NCI-H187 treated with DMSO at 0.1 percent for 48 hours (cell line): ENCODE measurements at places on chromosomes 3 and 15.
A peak's percentile ranks its signal among the peaks of the same experiment; 100 is the strongest.

DNA sequence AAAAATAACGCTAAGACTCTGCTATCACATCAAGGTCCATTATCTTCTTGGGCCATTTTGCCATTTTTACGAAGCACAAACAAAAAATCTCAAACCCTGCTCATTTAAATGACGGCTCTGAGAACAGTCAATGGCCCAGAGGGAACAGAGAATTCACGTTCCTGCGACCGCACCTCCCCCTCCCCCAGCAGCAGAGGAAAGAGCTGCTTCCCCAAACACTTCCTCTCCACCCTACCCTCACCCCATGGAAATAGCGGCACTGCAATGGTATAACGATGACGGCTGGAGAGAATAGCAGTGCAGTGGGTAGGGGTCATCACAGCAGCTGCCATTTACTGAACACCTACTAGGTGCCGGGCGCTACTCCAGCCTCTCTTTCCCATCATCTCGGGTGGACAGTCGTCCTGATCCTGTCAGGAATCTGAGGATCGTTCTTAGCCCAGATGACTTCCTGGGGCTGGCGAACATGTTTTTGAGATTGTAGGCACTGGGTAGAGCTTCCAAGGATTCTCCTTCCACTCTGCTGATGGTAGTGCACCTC is 113.3 kb downstream of the IQSEC1 start:
- no peak for DNase-seq

- DNase-seq = no peak
These were observed 46.9 kb upstream of the PPP2R3A start for GRCh38 chr3:135918600-135918999.

GRCh38 chr15:59611276-59612260 is at the start of gene GCNT3:
Gene GCNT3 (plus strand): TSS chr15:59611783. CDS start chr15:59618239, 6,456 bp downstream.
- no peak for DNase-seq

GRCh38 chr3:135243616-135244015 is 448.6 kb downstream of the EPHB1 start:
- peak; percentile 42 for DNase-seq

DNA sequence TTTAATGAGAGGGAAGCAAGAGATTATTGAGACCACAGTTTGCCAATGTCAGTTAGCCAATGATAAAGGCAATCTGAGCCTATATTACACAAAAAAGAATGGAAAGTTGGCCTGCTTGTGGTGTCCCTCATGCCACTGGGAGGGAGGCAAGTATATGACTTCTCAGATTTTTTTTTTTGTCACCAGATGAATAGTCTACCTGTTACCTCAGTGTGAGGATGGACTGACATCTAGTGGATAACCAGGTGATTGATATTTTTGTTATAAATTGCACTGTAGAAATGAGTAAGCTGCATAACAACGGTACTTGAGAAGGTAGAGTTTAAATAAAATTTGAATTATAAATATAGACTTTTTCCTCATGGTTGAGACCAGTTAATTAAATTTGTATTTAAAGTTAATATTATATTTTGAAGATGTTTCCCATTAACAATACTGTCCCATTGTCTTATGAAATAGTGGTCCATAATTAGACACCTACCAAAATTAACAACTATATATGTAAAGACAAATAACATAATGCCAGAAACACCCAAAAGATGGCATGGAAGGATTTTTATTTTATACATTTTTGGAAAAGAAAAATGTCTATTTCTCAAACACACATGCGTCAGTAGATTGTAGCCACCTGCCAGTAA is 237.8 kb upstream of the GADL1 start:
- DNase-seq = no peak
